ENCODE measurements at places on chromosomes 1 and 21.

DNA sequence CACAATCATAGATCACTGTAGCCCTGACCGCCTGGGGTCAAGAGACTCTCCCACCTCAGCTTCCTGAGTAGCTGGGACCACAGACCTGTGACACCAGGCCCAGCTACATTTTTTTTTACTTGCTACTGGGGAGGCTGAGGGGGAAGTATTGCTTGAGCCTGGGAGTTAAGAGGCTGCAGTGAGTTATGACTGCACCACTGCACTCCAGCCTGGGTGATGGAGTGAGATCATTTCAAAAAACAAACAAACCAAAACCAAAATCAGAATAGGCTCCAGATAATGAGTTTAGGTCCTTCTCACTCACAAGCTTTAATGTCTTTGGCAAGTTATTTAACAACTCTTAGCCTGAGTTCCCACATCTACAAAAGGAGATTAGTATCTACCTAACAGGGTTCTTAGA, 22.8 kb downstream of the WDR26 start:
- no peak for DNase-seq

- DNase-seq = no peak
Observed at GRCh38 chr1:97841338-97841737, 79.5 kb downstream of the DPYD start.

DNA sequence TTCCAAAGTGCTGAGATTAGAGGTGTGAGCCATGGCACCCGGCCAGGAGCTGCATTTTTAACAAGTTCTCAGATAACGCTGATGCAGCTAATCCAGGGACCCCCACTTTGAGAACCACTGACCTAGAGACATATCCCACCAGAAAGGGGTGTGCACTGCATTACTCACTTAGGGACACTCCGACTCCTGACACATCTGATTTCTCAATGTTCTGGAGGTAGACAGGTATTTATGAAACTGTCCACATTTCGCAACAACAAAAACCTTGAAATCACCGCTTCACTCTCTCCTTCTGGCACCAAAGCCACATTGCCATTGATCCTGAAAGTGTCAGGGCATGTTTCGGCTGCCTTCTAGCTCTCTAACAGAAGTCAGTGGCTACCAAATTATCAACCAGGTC, 23.2 kb upstream of the CAMTA1 start:
- no peak for DNase-seq

DNA sequence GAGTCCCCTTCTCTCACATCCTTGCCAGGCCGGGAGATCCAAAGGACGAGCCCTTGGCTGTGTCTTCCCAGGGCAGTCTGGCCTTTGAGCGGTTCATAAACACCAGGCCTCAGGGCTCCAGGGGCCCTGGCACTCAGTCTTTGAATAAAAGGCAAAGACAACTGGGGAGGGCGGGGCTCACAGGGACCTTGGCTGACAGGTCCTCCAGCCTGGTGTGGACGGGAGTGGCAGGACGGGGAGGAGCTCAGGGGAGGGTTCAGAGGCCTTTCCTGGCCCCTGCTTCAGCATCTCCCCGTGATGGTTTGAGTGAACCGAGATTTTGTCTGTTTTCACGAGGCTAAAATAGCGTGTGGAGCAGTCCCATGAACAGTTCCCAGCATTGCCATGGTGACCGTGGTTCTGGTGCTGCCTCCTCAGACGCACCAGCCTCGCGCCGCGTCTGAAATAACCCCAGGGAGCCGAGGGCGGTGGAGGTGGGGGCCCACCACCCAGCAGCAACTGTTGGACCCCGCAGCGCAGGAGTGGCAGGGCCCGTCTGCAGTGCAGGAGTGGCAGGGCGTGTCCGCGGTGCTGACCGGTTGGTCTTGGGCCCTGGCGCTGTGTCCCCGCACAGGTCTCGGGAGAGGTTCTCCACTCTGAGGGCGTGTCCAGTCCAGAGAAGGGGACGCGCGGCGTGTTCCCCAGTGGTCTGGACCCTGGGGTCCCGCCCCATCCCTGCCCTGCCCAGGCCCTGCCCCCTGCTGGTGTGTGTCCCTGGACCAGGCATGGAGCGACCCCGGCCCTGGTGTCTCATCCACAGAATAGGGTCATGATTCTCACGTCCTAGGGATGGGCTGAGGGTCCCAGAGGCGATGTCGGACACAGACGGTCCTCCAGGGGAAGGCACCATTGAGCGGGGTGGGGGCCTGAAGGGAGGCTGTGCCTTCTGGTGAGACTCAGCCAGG, 7.1 kb upstream of the PRKCZ start:
- no peak for DNase-seq

DNA sequence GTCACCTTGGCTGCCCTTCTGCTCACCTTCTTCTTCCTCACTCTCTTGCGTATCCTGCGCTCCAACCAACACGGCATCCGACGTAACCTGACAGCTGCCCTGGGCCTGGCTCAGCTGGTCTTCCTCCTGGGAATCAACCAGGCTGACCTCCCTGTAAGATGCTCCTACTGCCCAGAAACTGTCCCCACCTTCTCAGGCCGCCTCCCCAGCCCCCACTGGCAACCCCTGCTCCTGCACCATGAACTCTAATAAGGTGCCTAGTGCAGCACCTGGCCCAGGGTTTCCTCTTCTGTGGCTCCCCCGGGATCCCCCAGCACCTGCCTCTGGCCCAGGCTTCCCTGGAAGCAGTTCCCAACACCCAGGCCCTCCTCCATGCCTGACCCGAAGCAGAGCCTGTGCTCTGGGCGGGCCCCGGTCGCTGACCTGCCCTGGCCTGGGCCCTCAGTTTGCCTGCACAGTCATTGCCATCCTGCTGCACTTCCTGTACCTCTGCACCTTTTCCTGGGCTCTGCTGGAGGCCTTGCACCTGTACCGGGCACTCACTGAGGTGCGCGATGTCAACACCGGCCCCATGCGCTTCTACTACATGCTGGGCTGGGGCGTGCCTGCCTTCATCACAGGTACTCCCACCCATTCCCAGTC, 12.8 kb downstream of the PSRC1 start:
- no peak for DNase-seq

GRCh38 chr1:156095906-156096508, 13.7 kb upstream of the MEX3A start:
- no peak for DNase-seq
